ENCODE measurements at places on chromosomes 5 and 9.

GRCh38 chr5:96492459-96493047 is 59.5 kb upstream of the PCSK1 start:
- no peak for DNase-seq

GRCh38 chr5:125633523-125633922 is 789.7 kb upstream of the GRAMD2B start:
- DNase-seq: no peak

GRCh38 chr5:31481531-31482165 is 50.2 kb downstream of the DROSHA start:
- no peak for DNase-seq

DNA sequence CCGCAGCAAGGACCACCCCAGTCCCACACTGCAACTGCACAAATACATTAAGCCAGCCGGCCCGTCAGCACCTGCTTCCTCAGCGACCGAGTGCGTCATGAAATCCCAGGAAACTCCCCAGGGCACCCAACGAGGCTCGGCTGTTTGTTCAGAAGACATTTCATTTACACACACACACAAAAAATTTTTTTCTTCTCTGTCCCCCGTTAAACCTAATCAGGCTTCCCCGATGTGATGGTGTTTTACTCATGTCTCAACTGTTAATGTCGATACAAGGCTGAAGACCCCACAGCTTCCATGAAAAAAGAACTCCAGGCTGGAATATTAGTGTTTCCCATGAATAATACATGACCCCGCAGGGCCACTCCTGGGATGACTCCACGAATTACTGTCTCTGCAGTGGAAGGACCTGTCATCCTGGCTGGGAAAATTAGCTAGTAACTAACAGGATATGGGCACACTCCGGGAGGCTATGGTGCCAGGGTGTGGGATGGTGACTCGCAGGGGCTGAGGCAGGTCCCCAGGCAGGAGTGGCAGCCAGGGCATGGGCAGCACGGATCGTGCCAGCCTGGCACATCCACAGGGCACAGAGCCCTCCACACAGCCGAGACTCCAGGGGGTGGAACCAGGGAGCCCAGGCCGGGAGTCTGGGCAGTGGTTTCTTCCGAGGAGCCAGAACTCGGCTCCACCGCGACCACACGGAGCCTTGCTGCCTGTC is 102.4 kb downstream of the VAV2 start:
- DNase-seq: peak; percentile 55

GRCh38 chr9:85995599-85995998 is 54.7 kb downstream of the NAA35 start:
- no peak for DNase-seq

DNA sequence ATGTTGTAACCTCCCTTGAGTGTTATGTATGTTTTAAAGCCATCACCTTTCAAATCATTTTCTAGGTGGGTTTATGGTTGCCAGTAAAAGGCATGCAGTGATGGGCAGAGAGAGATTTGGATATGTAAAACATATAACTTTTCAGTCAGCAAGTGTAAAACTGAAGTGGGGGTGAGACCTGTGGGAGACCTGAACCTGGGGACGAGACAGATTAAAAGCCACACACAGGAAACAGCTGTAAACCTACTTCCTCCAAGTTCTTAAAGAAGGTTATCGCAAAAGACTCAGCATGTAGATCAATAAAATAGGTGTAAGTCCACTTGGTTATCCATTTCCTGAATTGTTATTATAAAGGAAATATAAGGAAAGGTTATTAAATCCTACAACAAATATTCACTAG is 76.6 kb downstream of the YIPF5 start:
- DNase-seq: no peak

- DNase-seq: no peak
Measured at GRCh38 chr9:92759446-92759845, 5.2 kb downstream of the BICD2 start.

- no peak for DNase-seq
Measured at GRCh38 chr5:25119650-25120049, 474.9 kb upstream of the CDH10 start.

DNA sequence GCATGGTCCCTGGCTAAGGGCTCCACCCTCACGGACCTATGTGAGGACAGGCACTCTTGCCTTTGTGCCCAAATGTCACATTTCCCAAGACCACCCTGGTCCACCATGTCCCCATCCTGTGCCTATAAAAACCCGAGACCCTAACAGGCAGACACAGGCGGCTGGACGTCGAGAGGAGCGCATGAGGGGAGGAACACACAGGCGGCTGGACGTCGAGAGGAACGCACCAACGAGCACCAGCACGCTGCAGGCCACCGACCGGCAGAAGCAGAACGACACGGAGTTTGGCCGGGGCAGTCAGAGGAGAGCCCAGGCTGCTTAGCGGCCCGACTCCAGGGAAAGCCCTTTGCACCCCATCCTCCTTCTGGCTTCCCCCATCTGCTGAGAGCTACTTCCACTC is 119.9 kb downstream of the ADAMTS2 start:
- DNase-seq: no peak

GRCh38 chr5:134656690-134657089 is 8.1 kb downstream of the SEC24A start:
- no peak for DNase-seq

GRCh38 chr5:57072218-57072892 is 101.5 kb upstream of the GPBP1 start:
- no peak for DNase-seq

DNA sequence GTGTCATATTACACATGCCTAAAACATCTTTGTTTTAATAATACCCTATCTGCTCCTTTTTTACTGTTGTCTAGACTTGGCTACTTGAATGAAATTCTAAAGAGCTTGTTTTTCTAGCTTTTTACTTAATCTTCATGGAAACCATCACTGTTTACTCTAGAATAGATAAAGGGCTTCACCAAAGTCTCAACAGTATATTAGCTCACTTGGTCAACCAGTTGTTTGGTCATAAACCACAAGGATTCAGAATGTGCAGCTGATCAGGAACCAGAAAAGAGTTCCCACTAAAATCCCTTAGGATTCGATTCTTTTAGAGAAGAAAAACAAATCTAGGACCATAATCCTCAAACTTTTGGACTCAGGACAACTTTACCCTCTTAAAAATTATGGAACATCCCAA is 38.0 kb downstream of the CDO1 start:
- no peak for DNase-seq

DNA sequence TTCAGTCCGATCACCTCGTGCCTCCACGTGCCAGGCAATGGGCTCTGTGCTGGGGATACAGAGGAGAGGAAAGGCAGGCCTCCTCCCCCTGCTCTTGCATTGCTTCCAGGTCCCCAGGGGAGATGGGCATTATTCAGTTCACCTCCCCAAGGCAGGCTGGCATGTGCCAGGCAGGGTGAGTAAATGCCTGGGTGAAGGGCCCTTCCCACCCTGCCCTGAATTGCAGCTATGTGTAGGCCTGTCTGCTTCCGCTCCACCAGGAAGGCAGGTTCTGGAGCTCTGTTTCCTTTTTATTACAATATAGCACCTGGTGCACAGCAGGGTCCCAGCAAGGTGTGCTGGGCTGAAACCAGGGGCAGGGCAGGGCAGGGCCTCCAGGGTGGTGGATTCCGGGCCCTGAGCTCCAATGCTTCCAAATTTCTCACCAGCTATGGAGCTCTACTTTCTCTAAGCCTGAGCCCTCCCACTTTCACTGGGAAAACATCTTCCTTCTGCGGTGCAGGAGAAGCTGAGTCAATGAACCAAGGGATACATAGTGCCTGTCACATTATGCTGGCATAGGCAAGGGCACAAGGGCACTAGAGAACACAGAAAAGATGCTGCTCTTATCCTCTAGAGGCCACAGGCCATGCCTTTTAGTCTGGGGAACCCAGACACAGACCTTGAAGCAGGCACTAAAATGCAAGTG is 42.0 kb downstream of the SHB start:
- DNase-seq: peak; percentile 20

GRCh38 chr5:26872337-26872736 is 166.0 kb downstream of the CDH9 start:
- DNase-seq: no peak

- no peak for DNase-seq
Measured at GRCh38 chr5:80170117-80170535, 85.7 kb downstream of the SERINC5 start.

DNA sequence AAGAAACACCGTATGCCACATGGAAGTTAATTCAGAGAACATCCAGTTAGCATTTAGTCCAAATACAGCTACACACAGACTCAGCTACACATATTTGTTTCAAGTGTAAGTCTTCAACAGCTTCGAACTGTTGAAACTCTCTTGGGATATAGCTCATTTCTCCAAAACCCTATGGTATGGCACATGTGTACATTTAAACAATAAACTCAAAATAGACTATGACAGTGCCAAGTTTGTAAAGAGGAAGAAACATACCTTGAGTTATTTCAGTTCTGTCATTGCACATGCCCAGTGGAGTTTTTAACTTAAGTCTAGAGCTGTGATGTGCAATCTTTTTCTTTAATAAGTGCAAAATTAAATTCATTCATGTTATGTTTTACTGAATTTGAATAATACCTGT is 155.1 kb upstream of the RAI14 start:
- DNase-seq: no peak

- no peak for DNase-seq
Measured at GRCh38 chr9:125262294-125262991, 817 bp downstream of the GAPVD1 start.

- DNase-seq: no peak
Measured at GRCh38 chr5:104635227-104635626, 1072.6 kb upstream of the NUDT12 start.

DNA sequence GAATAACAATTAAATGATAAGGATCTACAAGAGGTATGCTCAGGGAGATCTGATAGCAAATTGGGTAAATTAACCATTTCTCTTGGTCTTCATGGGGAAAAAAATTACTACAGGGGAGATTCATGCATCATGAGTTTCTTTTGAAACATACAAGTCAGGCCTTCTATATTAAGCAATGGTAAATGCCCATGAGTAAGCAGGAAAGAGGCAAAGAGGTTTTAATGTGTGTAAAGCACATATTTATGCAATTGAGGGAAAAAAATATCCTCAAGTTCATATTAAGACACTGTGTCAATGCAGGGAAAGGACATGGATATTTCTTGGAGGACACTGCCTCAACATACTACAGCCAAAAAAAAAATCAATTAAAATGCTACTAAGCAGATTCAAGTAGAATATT is 73.4 kb upstream of the NR4A3 start:
- DNase-seq: no peak

GRCh38 chr9:27591672-27592071 is 18.4 kb upstream of the C9orf72 start:
- no peak for DNase-seq

DNA sequence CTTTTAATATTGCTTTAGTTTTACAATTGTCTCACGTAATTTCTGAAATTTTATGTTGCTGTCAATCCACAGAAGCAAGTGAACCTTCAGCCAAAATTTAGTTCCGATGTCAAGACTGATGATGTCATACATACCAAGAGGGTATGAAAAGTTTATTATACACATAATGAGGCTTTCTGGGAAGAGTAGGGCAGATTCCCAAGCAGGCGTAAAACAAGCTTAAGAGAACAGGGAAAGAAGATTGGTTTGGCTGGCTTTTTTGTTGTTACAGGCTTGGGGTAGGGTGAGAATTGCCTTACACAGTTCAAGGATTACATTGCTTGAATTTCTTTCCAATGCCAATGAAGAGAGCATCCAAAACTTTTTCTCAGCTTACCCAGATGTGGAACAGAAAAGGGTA is 1962.9 kb upstream of the CDH6 start:
- DNase-seq: no peak

DNA sequence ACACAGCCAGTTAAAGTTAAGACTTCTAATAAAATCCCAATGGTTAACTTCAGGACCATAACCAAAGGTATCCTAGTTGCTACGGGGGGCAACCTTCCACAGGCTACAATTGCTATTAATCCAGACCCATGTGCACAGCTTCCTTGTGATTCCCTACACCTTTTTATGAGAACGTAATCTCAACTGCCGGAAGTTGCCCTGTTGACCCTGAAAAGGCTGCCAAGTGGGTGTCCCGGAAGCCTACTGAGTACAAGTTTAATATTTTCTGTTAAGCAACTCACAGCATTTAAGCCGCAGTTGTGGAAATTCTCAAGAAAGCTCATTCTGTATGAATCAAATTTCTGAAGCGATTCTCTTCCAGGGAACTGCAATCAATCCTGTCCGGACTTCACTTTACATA is 48.5 kb upstream of the PTGER4 start:
- no peak for DNase-seq

GRCh38 chr9:37105234-37105633 is 15.1 kb upstream of the ZCCHC7 start:
- no peak for DNase-seq

GRCh38 chr9:91978740-91979414 is 28.8 kb upstream of the ROR2 start:
- no peak for DNase-seq

DNA sequence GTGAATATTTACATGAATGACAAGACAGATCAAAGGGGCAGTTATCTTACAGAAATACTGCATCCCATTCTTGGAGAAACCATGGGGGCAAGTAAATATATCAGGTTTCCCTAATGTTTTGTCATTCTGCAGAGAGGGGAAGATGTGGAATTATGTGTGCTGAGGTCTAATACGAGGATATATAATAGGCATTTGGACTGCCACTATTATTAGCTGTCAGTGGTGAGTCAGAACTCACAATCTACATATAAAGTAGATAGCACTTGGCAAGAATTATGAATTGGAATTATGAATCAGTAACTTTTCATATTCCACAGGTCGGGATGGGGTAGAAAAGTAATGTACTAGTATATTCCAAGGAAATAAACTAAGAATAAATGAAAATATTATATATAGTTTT is 121.7 kb downstream of the GIN1 start:
- no peak for DNase-seq

- DNase-seq: no peak
Measured at GRCh38 chr5:143395638-143396352, 7.7 kb downstream of the NR3C1 start.

GRCh38 chr9:137201205-137201868 is 796 bp upstream of the TPRN start:
- DNase-seq: no peak

DNA sequence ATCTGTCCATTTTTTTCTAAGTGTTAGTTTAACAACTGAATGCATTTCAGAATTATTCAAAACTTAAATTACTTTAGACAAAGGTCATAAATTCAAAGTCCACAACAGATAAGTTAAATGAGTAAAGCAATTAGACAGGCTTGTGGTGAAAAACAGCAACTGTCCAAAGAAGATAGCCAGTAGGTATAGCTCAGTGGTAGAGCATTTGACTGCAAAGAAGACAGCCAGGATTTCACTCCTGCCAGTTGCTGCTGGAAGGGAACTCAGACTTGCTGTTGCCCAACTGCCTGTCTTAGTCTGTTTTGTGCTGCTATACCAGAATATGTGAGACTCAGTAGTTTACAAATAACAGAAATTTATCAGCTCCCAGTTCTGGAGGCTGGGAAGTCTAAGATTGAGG is 10.0 kb downstream of the FANCC start:
- DNase-seq: no peak
